ENCODE measurements at places on chromosomes 6 and 20.

- DNase-seq: no peak
Measured at GRCh38 chr6:2485116-2485515, 239.7 kb upstream of the GMDS start.

GRCh38 chr6:35911871-35912653, 8.8 kb downstream of the SRPK1 start:
- no peak for DNase-seq

DNA sequence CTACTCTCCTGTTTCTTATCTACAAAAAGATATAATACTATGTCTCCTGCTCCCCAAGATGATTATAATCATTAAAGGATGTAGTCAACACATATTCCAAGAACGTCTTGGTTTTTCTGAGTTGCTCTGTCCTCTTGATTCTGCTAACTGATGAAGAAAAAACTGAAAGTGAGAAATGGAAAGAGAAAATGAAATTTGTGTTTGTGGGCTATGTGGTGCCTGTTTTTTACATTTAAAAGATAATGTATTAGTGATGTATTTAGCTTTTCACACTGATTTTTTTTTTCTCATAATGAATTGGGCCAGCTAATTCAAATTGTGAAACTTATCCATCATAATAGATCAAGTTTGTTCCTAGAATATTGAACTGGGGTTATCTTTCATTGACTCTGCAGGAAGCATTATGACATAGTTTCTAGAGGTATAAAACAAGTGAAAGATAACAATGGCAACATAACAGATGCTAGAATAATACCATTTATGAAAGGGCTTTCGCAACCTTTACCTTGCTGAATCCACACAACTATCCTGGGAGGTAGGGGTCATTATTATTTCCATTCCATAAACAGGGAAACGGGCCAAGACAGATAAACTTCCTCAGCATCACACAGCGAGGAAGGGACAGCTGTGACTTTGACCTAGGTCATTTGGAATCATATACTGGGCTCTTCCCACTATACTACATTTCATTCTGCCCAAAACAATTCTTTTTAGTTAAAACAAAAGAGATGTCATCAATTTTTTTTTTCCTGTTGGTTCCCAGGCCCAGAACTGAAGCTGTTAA, 336.7 kb downstream of the GJA1 start:
- DNase-seq: no peak

GRCh38 chr6:2900221-2900807, 2.8 kb downstream of the SERPINB9 start:
- no peak for DNase-seq

GRCh38 chr6:121093928-121094327, 240.4 kb downstream of the TBC1D32 start:
- no peak for DNase-seq

DNA sequence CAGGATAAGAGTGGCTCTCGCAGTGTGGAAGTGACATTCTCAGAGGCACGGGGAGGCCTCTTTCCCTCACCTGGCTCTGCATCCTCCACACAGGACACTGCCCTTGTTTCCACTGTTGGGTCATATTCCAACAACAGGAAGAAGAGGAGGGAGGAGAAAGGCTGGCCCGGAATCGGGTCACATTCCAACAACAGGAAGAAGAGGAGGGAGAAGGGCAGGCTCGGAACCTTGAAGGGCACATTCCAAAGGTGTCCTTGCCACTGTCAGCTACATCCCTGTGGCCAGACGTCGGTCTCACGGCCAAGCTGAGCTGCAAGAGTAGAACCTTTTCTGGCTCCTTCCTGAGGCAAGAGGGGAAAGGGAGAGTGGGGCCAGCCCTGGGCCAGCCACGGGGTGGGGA, 25.4 kb downstream of the CHRNA4 start:
- DNase-seq: no peak

- no peak for DNase-seq
Measured at GRCh38 chr6:134466771-134467525, 149.0 kb upstream of the SGK1 start.

- no peak for DNase-seq
Measured at GRCh38 chr6:17212546-17213371, 68.4 kb upstream of the RBM24 start.

- no peak for DNase-seq
Measured at GRCh38 chr6:128492386-128492785, 28.0 kb downstream of the PTPRK start.

DNA sequence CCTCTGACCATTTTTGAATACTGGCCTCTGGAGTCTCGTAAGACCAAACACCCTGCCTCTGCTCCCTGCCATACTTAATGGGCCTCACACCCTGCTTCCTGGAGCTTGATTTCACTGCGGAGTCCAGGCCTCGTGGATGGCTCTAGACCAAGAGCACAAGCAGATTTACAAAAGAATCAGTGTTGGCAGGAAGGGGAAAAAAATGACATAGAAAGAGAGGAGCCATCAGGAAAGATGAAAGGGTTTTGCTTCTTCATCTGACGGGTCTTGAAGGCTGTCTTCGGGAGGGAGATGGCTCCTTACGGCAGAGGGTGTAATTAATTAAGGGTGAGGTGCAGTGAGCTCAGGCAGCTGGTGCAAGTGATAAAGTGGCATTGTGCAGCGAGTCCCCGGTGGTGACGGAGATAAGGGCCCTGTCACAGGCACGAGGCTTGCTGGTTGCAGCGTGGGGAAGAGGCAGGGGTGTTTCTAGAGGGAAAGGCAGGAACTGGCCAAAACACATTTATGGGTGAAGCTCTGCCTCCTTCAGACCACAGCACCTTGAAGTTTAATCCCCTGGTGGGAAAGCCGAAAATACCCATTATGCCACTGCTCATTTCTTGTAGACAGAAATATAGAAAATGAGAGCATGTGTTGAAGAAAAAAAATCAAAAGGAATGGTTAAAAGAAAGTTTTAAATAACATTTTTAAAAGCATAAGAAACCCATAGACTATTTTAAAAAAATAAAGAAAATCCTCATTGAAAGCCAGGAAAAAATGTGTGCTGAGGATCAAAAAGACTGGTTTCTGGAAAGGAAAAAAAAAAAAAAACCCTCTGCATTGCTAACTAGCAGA, 128.6 kb upstream of the LRFN2 start:
- no peak for DNase-seq

DNA sequence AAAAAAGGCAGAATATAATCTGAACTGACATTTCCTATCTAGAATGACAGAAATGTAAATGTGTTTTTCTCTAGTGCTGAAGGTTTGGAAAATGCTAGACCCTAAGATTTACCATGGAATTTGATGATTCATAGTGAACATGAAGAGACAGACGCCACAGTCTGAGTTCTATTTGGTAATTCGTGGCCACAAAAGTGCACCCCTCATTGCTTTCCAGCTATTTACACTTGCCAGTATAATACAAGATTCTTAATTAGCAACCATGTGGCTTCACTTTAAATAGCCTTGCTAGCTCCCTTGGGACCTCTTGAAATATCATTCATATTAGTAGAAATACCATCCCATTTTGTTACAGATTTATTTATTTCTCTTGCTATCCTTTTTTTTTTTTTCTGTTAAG, 636.8 kb downstream of the PRKN start:
- no peak for DNase-seq

- DNase-seq: no peak
Measured at GRCh38 chr6:148463671-148464070, 121.0 kb downstream of the SASH1 start.

Measured in NCI-H2081 treated with DMSO at 0.1 percent for 48 hours (cell line).